ENCODE measurements at places on chromosomes 7 and 10. TPM values are rescaled to one million over a fixed set of nuclear protein-coding genes. Genes with fewer than 3 reads are reported as not detected.

- peaks cover 28% of the 10 kb centered on the region for H3K4me1 ChIP-seq
- H3K4me3 ChIP-seq: peak overlapping the region; percentile 81
- peaks cover 57% of the 10 kb centered on the region for H3K27me3 ChIP-seq
- H3K27ac ChIP-seq: no peak overlapping the region
- DNase-seq: no peak
- peaks cover 2% of the 10 kb centered on the region for H3K36me3 ChIP-seq
These were observed 72.3 kb upstream of the LEP start for GRCh38 chr7:128168667-128169210.

- no peaks in the 10 kb centered on the region for H3K4me1 ChIP-seq
- no peak for DNase-seq
- no peak overlapping the region for H3K27ac ChIP-seq
These were observed 755.2 kb upstream of the SORCS1 start for GRCh38 chr10:107919626-107920235.

- peak overlapping the region; percentile 99 for H3K4me3 ChIP-seq
- H3K27me3 ChIP-seq: no peaks in the 10 kb centered on the region
- H3K4me1 ChIP-seq: peaks cover 66% of the 10 kb centered on the region
- no peaks in the 10 kb centered on the region for H3K36me3 ChIP-seq
- peak overlapping the region; percentile 99 for H3K27ac ChIP-seq
These were observed 169.3 kb downstream of the FAM107B start for GRCh38 chr10:14605231-14605925.

- H3K36me3 ChIP-seq: no peaks in the 10 kb centered on the region
- no peak overlapping the region for H3K27ac ChIP-seq
- no peak for DNase-seq
- peaks cover 3% of the 10 kb centered on the region for H3K27me3 ChIP-seq
These were observed 38.4 kb downstream of the DIP2C start for GRCh38 chr10:650886-651615.

DNA sequence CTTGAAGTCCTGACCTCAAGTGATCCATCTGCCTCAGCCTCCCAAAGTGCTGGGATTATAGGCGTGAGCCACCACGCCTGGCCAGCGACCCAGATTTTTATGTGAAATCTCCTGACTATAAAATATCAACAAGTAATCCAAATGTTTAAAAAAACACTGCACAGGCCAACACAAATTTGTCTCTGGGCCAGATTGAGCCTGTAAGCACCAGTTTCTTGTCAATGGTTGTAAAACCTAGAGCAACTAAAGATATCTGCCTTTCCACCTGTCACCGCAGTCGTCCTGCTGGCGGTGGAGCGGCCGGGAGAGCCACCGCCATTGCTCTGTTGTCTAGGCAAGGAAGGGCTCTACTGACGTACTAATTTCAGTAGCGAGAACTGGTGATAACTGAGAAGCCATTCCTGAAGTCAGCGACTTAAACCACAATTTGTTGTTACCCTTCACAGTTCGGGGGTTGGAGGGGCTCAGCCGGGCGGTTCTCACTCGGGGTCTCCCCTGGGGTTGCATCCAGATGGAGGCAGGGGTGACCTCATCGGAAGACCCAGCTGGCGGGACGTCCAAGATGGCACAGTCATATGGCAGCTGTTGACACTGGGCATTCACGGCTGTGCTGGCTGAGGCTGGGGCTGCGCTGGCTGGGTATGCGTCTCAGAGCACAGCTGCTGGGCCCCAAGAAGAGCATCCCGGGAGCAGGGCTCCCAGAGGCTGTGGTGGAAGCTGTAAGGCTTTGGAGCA, 55.2 kb upstream of the PDGFA start:
- H3K4me1 ChIP-seq: peaks cover 7% of the 10 kb centered on the region
- peaks cover 30% of the 10 kb centered on the region for H3K36me3 ChIP-seq
- H3K4me3 ChIP-seq: no peak overlapping the region
- H3K27ac ChIP-seq: peak overlapping the region; percentile 46
- no peaks in the 10 kb centered on the region for H3K27me3 ChIP-seq

GRCh38 chr10:73584737-73585136, 6.4 kb downstream of the USP54 start:
- no peaks in the 10 kb centered on the region for H3K27me3 ChIP-seq
- no peak overlapping the region for H3K27ac ChIP-seq
- no peak for DNase-seq
- H3K4me3 ChIP-seq: no peak overlapping the region
- H3K36me3 ChIP-seq: peaks cover 3% of the 10 kb centered on the region
- no peaks in the 10 kb centered on the region for H3K4me1 ChIP-seq

GRCh38 chr10:71847418-71847817, 3.6 kb downstream of the PSAP start:
- no peaks in the 10 kb centered on the region for H3K36me3 ChIP-seq
- no peak overlapping the region for H3K27ac ChIP-seq
- no peaks in the 10 kb centered on the region for H3K27me3 ChIP-seq
- H3K4me3 ChIP-seq: no peak overlapping the region
- peaks cover 81% of the 10 kb centered on the region for H3K4me1 ChIP-seq

- DNase-seq: no peak
- H3K4me1 ChIP-seq: peaks cover 32% of the 10 kb centered on the region
- H3K4me3 ChIP-seq: peak overlapping the region; percentile 61
- H3K36me3 ChIP-seq: peaks cover 6% of the 10 kb centered on the region
- peak overlapping the region; percentile 31 for H3K27ac ChIP-seq
These were observed 16.5 kb downstream of the SLK start for GRCh38 chr10:103983367-103983911.

- no peak for DNase-seq
- no peaks in the 10 kb centered on the region for H3K36me3 ChIP-seq
- H3K4me1 ChIP-seq: no peaks in the 10 kb centered on the region
- no peak overlapping the region for H3K27ac ChIP-seq
These were observed 98.5 kb upstream of the RAB11FIP2 start for GRCh38 chr10:118145256-118145655.

- no peaks in the 10 kb centered on the region for H3K36me3 ChIP-seq
- no peak overlapping the region for H3K4me3 ChIP-seq
- H3K4me1 ChIP-seq: no peaks in the 10 kb centered on the region
- DNase-seq: no peak
- peaks cover 1% of the 10 kb centered on the region for H3K27me3 ChIP-seq
These were observed 9.4 kb downstream of the ABCB5 start for GRCh38 chr7:20624666-20625385.

GRCh38 chr7:144596953-144597352, 193.5 kb upstream of the NOBOX start:
- H3K36me3 ChIP-seq: peaks cover 68% of the 10 kb centered on the region
- no peaks in the 10 kb centered on the region for H3K27me3 ChIP-seq
- DNase-seq: no peak
- no peak overlapping the region for H3K4me3 ChIP-seq

DNA sequence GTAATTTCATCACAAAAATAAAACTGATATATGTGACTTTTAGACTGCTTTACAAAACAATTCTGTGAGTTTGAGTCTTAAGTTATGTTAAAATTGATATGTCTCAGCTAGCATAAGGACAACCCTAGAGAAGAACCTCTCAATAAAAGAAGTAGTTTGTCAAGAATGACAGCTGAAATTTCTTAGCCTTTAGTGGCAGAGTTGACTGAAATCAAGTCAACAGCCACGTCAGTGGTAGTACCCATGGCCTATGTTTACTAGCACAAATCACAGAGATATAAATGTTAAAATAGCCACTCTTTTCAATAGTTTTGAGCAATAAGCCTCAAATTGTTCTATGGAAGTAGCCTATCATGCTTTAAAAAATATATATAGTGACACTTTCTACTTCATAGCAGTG, 138.9 kb upstream of the FERD3L start:
- no peaks in the 10 kb centered on the region for H3K4me1 ChIP-seq
- H3K36me3 ChIP-seq: no peaks in the 10 kb centered on the region
- DNase-seq: no peak
- no peak overlapping the region for H3K27ac ChIP-seq
- no peak overlapping the region for H3K4me3 ChIP-seq

- no peak overlapping the region for H3K27ac ChIP-seq
- H3K36me3 ChIP-seq: no peaks in the 10 kb centered on the region
- no peaks in the 10 kb centered on the region for H3K4me1 ChIP-seq
- no peak overlapping the region for H3K4me3 ChIP-seq
- H3K27me3 ChIP-seq: no peaks in the 10 kb centered on the region
These were observed 176.2 kb upstream of the GDF10 start for GRCh38 chr10:47123716-47124288.

GRCh38 chr10:15754937-15755336, 35.2 kb upstream of the ITGA8 start:
- no peaks in the 10 kb centered on the region for H3K36me3 ChIP-seq
- peaks cover 21% of the 10 kb centered on the region for H3K27me3 ChIP-seq
- no peak overlapping the region for H3K4me3 ChIP-seq
- no peak for DNase-seq

The DRGX gene
- not detected for polyA plus RNA-seq

The VWA2 gene
- not detected for polyA plus RNA-seq

The AP1S1 gene
- 4.6 TPM for polyA plus RNA-seq

The VSTM4 gene
- not detected for polyA plus RNA-seq

Data from naive thymus-derived CD8-positive, alpha-beta T cell (primary cell).